ENCODE measurements at places on chromosomes 1 and 21.
A peak's percentile ranks its signal among the peaks of the same experiment; 100 is the strongest.

GRCh38 chr1:64906447-64906846 lies 59.9 kb downstream of the JAK1 start:
- no peak for DNase-seq

GRCh38 chr1:27528818-27529703 lies 39.1 kb upstream of the WASF2 start:
- no peak for DNase-seq

GRCh38 chr1:68970571-68970970 lies 473.7 kb upstream of the DEPDC1 start:
- DNase-seq = no peak

DNA sequence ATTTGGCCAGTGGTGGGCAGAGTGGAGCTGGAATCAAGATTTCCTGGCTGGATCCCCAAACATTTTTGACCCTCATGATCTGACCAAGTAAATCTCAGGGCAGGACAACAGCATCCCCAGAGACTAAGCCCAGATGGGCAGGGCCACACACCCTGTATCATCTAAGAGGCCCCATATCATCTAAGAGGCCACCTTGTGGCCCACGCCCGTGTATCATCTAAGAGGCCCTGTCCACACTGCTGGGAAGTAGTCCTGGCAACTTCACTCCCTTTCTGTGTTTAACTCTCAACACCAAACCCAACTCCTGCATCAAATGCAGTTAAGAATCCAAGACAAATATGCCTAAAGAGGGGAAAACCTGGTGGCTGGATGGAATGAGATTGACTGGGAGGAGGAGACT lies 81.6 kb upstream of the SSX2IP start:
- DNase-seq = no peak

DNA sequence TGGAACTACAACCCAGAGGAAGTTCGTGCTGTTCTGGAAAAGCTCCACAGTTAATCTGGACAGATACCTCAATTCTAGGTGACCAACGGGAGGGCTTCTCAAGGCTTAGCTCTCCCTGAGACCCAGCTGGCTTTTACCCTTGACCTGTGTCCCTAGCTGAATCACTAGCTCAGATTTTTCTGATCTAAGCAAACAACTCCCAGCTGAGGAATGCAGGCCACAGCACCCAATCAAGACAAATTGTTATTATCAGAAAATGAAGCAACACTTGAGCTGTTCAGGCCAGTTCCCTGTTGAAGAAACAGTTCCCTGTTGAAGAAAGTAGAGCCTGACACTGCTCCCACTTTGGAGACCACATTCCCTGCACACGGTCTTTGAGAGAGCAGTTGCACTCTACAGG lies 16.0 kb downstream of the DIO1 start:
- no peak for DNase-seq

DNA sequence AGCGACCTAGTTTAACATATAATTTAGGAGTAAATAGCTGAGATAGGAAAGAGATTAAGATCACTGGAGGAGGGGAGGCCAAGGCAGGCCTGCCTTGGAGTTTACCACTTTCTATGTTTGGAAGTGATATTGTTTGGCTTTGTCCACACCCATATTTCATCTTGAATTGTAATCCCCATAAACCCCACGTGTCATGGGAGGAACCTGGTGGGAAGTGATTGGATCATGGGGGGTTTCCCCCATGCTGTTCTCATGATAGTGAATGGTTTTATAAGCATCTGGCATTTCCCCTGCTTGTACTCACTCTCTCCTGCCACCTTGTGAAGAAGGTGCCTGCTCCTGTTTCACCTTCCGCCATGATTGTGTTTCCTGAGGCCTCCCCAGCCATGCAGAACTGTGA lies 58.3 kb upstream of the ARTN start:
- DNase-seq = no peak

DNA sequence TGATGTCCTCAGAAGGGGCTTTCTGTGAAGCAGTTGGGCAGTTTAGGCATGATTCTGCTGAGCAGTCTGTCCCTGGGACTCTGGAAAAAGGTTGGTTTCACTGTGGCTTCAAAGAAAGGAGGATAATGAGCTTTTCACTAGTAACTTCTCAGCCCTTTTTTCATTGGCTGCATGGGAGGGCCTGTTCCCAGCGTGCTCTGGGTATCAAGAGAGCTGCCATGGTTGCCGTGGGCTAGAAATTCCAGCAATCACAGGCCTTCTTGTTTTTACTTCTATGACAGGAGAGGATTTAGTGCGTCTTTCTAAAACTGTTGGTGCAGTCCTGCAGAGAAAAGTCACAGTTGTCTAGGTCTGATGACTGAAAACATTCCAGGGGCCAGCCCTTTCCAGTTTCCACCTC lies 7.2 kb downstream of the SZRD1 start:
- no peak for DNase-seq

DNA sequence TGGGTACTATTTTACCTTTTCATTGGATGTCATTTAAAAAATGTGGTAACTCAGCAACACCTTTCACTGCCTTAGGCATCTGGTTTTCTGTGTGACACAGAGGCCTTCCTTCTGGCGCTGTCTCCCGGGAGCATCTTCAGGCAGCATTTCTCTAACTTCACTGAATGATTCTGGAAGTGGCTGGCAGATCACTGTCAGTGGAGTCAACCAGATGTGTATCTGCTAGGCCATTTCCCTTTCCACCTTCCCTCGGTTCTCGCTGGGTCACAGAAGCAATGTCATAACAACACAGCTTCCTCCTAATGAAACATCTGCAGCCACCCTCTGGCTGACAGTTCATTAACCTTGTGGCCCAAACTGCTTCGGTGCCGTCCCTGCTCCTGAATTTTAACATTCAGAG lies 137.8 kb downstream of the KIF26B start:
- no peak for DNase-seq

DNA sequence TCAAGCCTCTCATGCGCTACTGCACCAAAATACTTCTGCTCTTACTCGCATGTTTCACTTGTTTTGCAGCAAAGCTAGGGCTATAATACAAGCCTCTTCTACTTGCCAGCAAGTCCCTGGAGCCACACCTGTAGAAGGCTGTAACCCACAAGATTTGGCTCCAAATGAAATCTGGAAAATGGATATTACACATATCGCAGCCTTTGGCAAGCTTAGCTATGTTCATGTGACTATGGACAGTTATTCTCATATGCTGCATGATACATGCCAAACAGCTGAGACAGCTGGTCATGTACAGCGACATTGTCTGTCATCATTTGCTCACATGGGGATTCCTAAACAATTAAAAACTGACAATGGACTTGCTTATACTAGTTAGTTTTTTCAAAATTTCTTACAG lies 270.3 kb downstream of the COL11A1 start:
- no peak for DNase-seq

DNA sequence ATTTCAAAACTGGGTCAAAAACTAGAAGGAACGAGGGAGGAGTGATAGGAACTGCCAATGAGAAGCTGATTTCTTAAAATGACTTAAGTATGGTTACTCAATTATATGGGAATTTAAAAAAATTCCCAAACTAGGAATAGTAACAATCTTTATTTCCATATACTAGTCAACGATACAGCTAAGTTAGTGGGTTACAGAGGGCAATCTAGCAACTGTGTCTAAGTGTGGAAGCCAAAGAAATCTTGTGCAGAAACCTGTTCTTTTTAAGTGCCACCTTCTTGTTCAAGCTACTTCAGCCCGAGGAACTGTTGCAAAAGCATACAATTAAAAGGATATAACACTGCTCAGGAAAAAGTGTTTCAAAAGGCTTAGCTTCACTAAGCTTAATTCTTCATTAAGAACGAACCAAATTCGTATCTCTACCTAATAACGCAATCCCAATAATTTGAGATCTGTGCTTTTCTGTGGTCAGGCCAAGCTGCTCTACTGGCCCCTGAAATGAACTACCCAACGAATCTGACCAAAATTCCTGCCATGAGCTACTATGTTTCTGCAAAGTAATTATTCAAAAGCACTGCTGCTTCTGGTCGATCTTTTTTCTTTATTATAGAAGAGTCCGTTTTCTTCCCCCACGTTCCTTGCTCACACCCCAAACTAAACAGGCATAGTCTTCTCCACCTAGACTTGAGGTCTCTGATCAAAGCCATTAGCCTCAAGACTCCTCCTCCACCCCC lies 1.8 kb downstream of the USP24 start:
- DNase-seq = no peak

- no peak for DNase-seq
These were observed 5.4 kb downstream of the BCAN start for GRCh38 chr1:156647351-156647750.

DNA sequence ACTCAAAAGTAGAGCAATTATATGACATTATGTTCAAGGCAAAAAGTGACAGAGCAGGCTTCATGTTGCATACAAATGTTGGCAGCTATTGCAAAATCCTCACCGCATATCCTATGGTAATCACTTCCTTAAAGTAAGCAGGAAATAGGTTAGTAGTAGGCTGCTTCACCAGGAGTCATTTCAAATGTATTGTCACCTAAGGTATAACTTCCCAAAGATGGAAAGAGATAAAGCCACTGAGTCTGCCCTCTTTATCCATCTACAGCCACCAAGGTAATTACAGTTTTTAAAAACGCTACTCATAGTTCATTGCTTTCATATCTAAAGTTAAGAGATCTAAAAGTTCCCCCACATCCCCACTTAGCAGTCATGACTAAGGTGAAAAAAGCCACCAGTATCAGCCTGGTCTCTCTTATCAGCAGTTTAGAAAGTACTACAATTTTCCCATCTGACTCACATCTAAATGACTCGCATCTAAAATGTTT lies 31.6 kb upstream of the UBE2U start:
- peak; percentile 84 for DNase-seq

GRCh38 chr1:5475572-5475971 lies 516.7 kb downstream of the NPHP4 start:
- DNase-seq = no peak

DNA sequence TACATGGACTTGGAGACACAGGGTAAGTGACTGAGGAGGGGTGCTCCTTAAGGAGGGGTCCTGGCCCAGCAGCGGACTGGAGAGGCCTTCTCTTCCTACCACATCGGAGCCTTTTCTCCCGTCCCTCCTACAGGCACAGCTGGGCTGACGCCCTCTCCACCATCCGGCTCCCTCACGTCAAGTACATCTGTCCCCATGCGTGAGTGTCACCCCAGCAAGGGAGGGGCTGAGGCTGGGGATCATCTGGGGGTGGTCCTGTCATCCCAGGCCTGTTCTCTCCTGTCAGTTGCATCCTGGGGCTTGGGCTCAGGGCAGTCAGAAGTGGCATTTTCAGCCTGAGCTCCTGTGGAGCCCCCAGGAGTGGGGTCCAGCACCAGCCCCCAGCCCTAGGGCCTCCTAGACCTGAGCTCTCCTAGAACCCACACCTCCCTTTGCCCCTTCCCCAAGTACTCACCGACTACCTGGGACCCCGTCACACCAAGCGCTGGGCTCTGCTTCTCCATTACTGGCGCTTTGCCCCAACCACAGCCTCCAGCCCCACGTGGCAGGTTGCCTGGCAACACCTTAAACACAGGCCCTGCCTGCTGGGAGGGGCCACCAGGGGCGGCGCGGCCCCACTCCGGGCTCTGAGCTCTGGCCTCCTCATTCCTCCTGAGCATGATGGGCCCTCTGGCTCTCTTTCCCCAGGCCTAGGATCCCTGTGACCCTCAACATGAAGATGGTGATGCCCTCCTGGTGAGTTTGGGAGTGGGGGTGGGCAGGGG lies 2.3 kb downstream of the LYPLA2 start:
- peak; percentile 39 for DNase-seq

DNA sequence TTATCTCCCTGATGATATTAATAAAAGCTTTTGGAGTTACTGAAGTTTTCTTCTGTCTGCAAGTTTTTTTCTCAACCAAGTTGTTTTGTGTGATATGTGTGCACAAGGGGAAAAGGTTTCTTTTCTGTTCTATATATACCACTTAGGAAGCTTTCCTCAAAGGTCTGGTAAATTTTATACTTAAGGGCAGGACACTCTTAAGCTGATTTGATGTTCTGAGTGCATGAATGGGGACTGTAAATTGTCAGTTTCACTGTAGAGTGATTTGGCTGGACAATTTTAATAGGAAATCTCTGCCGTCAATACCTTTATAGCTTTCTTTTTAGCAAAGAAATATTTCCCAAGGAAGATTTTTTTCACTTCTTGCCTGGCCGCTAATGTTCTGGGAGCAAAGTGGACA lies 354.7 kb downstream of the TGFB2 start:
- DNase-seq = no peak

DNA sequence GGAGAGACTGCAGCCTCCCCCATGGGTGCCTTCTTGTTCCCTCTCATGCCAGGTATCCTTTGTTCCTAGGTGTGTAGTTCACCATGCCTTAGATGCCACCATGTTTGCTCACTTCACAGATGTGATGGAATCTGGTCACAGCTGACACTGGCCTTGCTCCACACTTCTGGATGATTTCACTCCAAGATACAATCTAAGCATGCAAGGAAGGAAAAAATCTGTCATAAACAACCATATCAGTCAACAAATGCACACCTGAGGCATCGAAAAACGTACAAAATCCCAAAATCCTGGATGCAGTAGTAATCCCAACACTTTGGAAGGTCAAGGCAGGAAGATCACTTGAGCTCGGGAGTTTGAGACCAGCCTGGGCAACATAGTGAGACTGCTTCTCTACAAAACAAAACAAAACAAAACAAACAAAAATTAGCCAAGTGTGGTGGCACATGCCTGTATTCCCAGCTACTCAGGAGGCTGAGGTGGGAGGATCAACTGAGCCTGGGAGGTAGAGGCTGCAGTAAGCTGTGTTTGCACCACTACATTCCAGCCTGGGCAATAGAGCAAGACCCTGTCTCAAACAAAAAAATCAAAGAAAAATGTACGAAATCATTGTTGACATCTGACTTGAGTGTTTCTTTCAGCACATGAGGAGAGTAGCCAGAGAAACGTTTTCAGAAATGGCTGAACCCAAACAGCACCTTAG lies 17.1 kb upstream of the PTPRF start:
- no peak for DNase-seq

DNA sequence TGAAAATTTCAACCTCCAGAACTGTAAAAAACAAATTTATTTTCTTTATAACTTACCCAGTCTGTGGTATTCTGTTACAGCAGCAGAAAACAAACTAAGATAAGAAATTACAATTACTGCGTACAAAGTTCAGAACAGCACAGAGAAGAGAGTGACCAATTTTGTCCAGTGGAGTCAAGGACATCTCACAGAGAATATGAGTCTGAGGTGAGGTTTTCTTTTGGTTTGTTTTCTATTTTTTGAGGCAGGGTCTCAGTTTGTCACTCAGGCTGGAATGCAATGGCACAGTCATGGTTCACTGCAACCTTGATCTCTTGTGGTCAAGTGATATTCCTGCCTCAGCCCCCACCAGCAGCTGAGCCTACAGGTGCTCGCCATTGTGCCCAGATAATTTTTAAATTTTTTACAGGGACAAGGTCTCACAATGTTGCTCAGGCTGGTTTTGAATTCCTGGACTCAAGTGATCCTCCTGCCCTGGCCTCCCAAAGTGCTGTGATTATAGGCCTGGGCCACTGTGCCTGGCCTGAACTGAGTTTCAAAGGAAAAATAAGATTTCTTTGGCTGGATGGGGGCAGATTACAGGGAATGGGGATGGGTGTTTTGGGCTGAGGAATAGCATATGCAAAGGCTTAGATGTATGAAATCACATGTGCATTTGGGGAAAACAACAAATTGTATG lies 201.1 kb upstream of the USP24 start:
- no peak for DNase-seq

- DNase-seq = no peak
These were observed 127.2 kb downstream of the FOXD2 start for GRCh38 chr1:47565092-47565491.

GRCh38 chr1:225875044-225875815 lies 7.0 kb downstream of the TMEM63A start:
- peak; percentile 27 for DNase-seq

- DNase-seq = no peak
These were observed 120.9 kb downstream of the FMN2 start for GRCh38 chr1:240212556-240212955.

GRCh38 chr1:192489748-192490147 lies 85.8 kb upstream of the RGS1 start:
- DNase-seq = peak; percentile 62

- no peak for DNase-seq
These were observed 1.1 kb downstream of the EFNA3 start for GRCh38 chr1:155079487-155080311.
